ENCODE measurements at places on chromosomes 2 and 18.

GRCh38 chr2:25054720-25055119 is 12.8 kb downstream of the EFR3B start:
- no peak for DNase-seq

- no peak for DNase-seq
Measured at GRCh38 chr18:44909191-44909719, 228.6 kb downstream of the SETBP1 start.

- DNase-seq = no peak
Measured at GRCh38 chr2:225584796-225585195, 185.3 kb downstream of the NYAP2 start.

GRCh38 chr2:239311132-239312040 is 89.4 kb downstream of the HDAC4 start:
- no peak for DNase-seq

DNA sequence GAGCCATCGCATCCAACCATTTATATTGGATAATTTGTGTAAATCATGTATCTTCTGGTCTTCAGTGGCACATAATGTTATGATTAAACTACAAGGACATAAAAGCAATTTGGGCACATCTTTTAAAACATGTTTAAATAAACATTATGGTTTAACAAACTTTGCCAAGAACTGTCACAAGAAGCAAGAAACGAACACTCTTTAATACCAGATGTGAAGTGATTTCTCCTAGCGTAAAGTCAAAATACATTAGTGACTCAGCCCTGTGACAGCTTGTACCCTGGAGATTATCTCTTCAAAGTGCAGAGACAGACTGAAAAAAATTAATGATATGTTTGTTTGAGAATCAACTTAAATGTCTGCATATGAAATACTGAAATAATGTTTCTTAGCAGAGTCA is 39.9 kb downstream of the DSEL start:
- DNase-seq = no peak

GRCh38 chr2:4930704-4931103 is 761.5 kb upstream of the SOX11 start:
- DNase-seq = no peak

Measured in NCI-H2107 (cell line).